ENCODE measurements at places on chromosomes 4 and X. TPM values are rescaled to one million over a fixed set of nuclear protein-coding genes. Genes with fewer than 3 reads are reported as not detected.

The GIMD1 gene
- 0.06 TPM for polyA plus RNA-seq

GRCh38 chr4:109359040-109359646 is 56.7 kb upstream of the COL25A1 start:
- DNase-seq, result no peak
- H3K4me1 ChIP-seq, result no peaks in the 10 kb centered on the region
- no peak overlapping the region for H3K27ac ChIP-seq
- H3K36me3 ChIP-seq, result no peaks in the 10 kb centered on the region

DNA sequence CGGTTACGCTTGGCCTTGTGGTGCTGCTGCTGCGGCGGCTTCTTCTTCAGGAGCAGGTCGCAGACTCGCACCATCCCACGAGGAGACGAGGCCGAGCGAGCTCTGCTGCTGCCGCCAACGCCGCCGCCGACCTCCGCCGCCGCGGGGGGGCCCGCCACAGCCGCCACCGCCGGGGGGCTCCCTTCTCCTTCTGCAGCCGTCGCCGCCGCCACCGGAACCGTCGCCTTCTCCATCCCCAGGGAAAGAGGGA is 237 bp downstream of the ANKRD17 start:
- peaks cover 9% of the 10 kb centered on the region for H3K4me1 ChIP-seq
- DNase-seq, result no peak
- peaks cover 3% of the 10 kb centered on the region for H3K36me3 ChIP-seq
- no peaks in the 10 kb centered on the region for H3K27me3 ChIP-seq
- peak overlapping the region; percentile 96 for H3K27ac ChIP-seq
- peak overlapping the region; percentile 96 for H3K4me3 ChIP-seq

DNA sequence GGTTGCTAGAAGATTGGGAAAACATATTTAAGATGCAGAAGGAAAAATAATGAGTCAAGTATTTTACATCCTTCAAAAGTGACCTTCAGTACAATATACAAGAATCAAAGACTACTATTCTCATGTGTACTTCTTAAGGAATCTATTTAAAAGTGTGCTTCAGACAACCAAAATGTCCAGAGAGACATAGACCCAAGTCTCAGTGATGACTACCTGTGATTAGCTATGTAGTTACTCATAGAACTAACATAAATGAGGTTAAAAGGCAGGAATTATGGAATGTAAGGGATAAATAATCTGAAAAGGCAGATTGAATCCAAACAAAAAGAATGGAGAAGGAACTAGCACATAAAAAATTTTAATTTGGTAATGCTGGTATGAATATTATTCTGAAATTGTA is 634.7 kb upstream of the FAM241A start:
- no peaks in the 10 kb centered on the region for H3K27me3 ChIP-seq
- no peak overlapping the region for H3K27ac ChIP-seq
- no peaks in the 10 kb centered on the region for H3K36me3 ChIP-seq
- H3K4me1 ChIP-seq, result no peaks in the 10 kb centered on the region

DNA sequence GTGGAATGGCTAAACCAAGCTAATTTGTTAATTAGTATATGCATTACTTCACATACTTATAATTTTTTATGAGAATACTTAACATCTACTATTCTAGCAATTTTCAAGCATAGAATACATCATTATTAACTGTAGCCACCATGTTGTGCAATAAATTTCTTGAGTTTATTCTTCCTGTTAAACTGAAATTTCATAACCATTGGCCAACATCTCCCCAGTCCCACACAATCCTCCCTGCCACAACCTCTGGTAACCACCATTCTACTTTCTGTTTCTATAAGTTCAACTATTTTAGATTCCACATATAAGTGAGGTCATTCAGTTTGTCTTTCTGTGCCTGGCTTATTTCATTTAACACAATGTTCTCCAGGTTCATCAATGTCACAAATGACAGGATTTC is 208.5 kb downstream of the PPP4R3C start:
- no peaks in the 10 kb centered on the region for H3K27me3 ChIP-seq
- no peaks in the 10 kb centered on the region for H3K36me3 ChIP-seq
- H3K4me1 ChIP-seq, result no peaks in the 10 kb centered on the region
- H3K4me3 ChIP-seq, result no peak overlapping the region
- H3K27ac ChIP-seq, result no peak overlapping the region

Data from large intestine (tissue), 12 donors.